Mesothelial cell of epicardium (in vitro differentiated cells): ENCODE measurements at places on chromosomes 3 and 15.

DNA sequence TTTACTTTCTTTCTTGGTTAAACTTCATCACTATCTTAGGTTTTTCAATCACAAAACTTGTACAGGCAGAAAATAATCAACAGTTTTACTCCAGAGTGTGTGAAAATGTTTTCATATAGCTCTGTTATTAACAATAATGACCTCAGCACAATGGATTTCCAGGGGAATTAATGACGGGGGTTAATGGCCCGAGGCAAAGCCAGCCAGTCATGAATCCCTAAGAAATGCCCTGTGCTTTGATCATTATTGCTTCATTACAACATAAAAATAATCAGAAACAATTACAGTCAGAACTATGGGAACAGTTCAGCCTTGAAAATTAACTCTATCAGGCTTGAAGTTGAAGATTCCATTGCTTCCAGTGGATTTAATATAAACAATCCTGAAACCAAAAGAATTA, 875.4 kb downstream of the ROBO2 start:
- no peak for DNase-seq

GRCh38 chr3:98262046-98262445, 2.0 kb upstream of the OR5H6 start:
- no peak for DNase-seq

DNA sequence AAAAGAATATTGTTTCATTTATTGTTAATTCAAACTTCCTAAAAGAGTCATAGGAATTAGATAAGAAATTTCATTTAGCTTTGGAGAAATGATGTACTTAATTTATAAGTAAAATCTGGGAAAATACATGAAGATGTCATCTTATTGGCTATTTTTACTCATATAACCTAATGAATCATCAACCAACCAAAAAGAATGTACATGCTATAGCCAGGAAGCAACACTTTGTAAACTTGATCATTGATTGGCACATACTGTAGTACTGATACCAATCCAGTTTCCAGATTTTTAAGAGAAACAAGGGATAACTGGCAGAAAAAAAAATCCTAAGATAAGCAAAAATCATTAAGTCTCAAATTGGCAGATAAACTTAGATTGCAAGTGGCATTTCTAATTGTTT, 207.9 kb upstream of the CDIN1 start:
- DNase-seq: no peak

DNA sequence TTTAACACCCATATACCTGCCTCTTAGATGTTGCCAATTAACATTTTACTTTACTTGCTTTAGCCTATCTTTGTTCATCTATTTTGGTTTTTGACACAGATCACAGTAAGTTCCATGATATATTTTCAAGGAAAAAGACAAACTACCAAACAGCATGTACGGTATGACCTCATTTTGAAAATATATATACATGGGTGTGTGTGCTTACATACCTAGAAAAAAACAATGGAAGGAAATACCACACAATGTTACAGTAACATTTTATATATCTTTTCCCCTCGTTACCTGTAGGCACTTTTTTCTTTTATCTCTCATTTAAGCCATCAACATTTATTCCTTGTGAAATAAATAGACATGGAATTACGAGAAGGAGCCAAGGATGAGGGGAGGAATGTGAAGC, 170.0 kb downstream of the FOXP1 start:
- no peak for DNase-seq

DNA sequence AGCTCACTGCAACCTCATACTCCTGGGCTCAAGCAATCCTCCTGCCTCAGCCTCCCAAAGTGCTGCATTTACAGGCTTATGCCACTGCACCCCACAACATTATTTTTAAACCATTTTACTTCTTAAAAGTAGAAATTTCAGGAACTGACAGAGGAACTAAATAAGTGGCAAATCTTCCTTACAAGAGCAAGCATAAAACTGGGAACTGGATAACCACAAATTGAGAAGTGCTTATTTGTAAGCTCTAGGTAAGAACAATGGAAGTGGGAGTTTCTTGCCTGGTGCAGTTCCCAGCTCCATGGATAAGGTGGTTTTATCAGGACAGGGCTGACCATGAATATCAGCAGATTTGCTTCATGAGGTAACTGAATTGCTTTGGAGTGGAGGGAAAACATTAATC, 655.2 kb downstream of the DIPK2A start:
- DNase-seq: no peak

DNA sequence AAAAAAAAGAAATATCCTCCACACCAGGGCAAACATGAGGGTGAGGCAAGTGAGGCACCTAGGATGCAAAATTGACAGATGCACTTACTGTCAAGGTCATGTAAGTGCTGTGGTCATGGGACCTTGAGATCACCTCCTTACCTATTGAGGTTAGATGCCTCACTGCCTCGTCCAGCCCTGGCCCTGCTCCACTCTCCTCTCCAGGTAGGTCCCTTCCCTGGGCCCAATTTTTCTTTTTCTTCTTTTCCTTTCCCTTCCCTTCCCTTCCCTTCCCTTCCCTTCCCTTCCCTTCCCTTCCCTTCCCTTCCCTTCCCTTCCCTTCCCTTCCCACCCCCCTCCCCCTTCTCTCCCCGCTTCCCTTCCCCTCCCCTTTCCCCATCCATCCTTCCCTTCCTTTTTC, 71.1 kb upstream of the DLG1 start:
- no peak for DNase-seq

DNA sequence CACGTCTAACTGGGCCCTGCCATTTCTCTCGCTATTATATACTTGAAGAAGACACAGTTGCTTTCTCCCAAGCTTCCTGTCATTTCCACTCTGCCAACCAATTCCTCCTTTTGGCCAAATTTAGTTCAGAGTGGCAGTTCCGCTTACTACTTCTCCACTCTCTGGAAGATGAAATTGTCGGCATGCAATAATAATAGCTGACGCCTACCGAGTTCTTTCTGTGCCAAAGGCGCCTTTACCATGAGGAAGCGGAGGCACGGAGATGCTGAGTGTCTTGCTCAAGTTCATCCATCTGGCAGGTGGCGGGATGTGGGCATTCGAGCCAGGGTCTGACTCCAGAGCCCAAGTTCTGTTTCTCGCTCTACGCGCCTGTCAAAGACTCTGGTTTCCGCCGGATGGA, 14.6 kb upstream of the NRROS start:
- DNase-seq: no peak

DNA sequence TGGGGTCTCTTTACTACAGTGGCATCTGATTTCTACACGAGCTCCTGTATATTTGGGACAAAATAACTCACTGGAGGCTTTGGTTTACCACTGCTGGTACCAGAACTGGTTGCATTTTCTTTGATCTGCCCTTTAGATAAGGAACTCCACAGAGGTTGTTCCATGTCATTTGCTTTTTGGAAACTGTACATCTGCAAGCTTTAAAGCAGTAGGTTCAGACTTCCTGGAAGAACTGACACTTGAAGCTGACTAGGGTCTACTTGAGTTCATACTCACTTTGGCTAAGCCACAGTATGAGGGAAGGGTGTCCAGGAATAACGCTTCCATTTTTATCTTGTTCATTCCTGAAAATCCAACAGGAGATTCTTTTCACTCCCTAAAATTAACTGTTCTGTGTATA, 86.4 kb downstream of the WWTR1 start:
- no peak for DNase-seq

- DNase-seq: no peak
These were observed 44.8 kb upstream of the SPSB4 start for GRCh38 chr3:141006344-141006743.

DNA sequence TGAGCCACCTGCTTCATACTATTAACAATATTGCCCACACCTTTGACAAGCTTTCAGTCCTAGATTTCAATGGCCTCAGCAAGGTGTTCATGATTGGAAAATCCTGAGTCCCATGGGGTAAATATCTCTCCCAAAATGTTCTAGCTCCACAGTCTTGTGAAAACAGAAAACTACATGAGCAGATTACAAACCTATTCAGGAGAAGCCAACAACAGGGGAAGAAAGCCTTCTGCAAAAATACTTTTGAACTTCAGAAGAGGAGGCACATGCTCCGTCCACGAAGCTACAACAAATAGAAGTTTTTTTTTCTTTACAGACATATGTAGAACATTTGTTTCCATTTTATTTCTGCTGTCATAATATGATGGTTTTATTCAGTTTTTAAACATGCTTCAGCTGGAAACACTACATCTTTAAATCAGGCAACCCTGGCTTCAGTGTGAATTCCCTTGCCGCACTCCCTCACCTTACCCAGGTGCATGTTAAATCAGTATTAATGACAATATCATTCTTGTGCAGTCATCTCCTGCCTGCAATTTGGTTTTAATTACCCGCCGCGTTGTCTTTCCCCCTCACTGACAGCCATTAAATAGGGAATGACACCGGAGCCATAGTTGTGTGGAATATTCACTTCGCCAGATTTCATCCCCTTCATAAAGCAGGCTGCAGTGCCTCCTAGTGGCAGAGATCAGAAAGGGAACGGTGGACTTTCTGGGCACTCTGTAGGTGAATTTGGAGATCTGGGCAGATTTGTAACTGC, 725.5 kb upstream of the ARRDC4 start:
- DNase-seq: peak; percentile 77

- no peak for DNase-seq
These were observed 18.3 kb upstream of the MEF2A start for GRCh38 chr15:99547517-99547916.

DNA sequence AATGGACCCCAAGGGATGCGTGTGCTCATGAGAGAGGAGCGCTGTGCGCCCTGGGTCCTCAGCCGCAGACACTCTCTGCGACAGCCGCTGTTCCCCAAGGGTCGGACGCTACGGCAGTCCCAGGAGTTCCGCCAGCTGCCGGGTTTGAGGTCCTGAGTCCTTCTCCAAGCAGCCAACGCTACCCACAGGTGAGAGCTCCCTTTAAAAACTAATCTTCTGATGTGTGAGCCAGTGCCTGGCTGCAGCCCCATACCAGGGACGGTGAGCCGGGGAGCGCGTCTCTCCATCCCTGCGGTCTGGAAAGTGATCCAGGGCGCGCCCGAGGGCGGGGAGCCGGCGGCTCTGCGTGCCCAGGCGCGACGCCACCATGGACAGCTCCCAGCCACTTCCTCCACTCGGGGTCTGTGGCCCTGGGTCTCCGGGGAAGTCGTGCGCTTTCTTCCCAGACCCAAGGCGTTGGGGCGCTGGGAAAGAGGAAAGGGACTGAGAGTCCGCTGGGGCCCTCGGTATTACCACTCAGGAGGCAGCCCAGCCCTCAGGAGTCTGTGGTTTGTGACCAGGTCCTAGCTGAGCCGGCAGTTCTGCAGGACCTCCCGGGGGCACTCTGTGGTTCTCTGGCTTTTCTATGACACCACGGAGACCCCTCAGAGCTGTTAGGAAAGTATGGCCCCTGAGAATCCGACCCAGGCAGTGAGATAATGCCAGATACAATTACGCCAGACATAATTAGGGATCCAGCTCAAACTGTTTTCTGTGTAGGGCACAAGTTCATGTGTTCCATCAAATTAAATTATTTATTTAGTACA, 1.4 kb downstream of the CEMIP start:
- DNase-seq: peak; percentile 89
